ENCODE measurements at places on chromosomes 2 and 18. TPM values are rescaled to one million over a fixed set of nuclear protein-coding genes. Genes with fewer than 3 reads are reported as not detected.
A peak's percentile ranks its signal among the peaks of the same experiment; 100 is the strongest.

DNA sequence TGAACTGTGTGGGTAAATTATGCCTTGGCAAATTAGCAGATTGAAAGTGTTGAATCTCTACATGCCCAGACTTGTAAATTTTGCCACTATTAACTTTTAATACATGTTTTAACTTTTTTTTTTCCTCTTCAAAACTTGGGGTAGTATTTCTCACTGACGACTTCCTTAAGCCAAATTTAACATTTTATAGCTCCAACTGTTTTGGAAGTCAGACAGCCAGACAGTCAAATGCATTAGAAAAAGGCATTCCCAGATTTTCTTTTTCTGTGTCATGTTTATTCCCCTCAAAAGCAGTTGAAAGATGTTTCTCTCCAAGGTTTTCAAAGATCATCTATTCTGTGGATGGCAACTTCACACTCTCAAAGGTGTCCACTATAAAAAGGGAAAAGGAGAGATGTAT, 226.8 kb upstream of the FN1 start:
- no peak overlapping the region for H3K4me3 ChIP-seq
- no peaks in the 10 kb centered on the region for H3K27me3 ChIP-seq
- no peak for DNase-seq
- H3K4me1 ChIP-seq = no peaks in the 10 kb centered on the region
- H3K27ac ChIP-seq = no peak overlapping the region
- no peaks in the 10 kb centered on the region for H3K36me3 ChIP-seq

- no peaks in the 10 kb centered on the region for H3K27me3 ChIP-seq
- no peaks in the 10 kb centered on the region for H3K36me3 ChIP-seq
- H3K4me3 ChIP-seq = peak overlapping the region; percentile 9
Measured at GRCh38 chr2:38527338-38528007, 75.3 kb downstream of the HNRNPLL start.

GRCh38 chr2:59568461-59568860, 985.0 kb downstream of the BCL11A start:
- no peaks in the 10 kb centered on the region for H3K4me1 ChIP-seq
- no peaks in the 10 kb centered on the region for H3K27me3 ChIP-seq
- no peak for DNase-seq

DNA sequence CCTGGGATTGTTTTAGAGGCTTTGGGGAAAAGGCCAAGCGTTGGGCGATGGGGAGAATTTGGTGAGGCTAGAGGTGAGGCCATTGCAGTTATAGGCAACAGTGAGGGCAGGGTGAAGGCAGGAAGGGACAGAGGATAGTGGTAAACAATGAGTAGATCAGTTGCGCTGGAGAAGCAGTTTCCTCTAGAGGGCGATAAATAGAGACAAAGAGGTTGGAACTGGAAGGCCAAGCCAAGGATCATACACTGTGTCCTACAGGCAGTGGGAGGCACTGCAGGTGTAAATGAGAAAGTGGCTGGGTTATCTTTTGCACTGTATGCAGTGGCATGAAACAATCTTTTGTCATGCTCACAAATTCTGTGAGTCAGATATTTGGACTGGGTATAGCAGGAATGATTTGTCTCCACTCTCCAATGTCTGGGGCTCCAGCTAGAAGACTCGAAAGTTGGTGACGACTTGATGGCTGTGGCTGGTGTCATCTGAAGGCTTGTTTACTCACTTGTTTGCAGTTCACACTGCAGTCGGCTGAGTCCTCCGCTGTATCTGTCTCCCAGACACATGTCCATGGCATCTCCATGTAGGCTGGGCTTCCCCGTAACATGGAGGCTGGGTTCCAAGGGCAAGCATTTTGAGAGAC, 82.1 kb downstream of the TNP1 start:
- H3K27ac ChIP-seq = no peak overlapping the region
- no peaks in the 10 kb centered on the region for H3K27me3 ChIP-seq
- H3K36me3 ChIP-seq = no peaks in the 10 kb centered on the region
- H3K4me3 ChIP-seq = no peak overlapping the region
- peak; percentile 58 for DNase-seq
- H3K4me1 ChIP-seq = no peaks in the 10 kb centered on the region

GRCh38 chr2:149686136-149687051, 98.8 kb upstream of the MMADHC start:
- no peak for DNase-seq
- no peaks in the 10 kb centered on the region for H3K4me1 ChIP-seq
- H3K36me3 ChIP-seq = no peaks in the 10 kb centered on the region
- no peak overlapping the region for H3K4me3 ChIP-seq
- H3K27ac ChIP-seq = no peak overlapping the region
- H3K27me3 ChIP-seq = no peaks in the 10 kb centered on the region

- peak overlapping the region; percentile 58 for H3K27ac ChIP-seq
- peak overlapping the region; percentile 86 for H3K4me3 ChIP-seq
- peaks cover 21% of the 10 kb centered on the region for H3K4me1 ChIP-seq
- DNase-seq = no peak
Measured at GRCh38 chr2:70766357-70767078, 1.5 kb downstream of the ADD2 start.

GRCh38 chr2:207409517-207409916, 120.2 kb upstream of the CREB1 start:
- no peak for DNase-seq
- H3K4me3 ChIP-seq = no peak overlapping the region
- H3K27me3 ChIP-seq = no peaks in the 10 kb centered on the region
- no peak overlapping the region for H3K27ac ChIP-seq
- H3K36me3 ChIP-seq = no peaks in the 10 kb centered on the region

GRCh38 chr18:62999392-62999791, 284.1 kb downstream of the PHLPP1 start:
- H3K4me3 ChIP-seq = no peak overlapping the region
- H3K36me3 ChIP-seq = no peaks in the 10 kb centered on the region
- no peak for DNase-seq
- H3K27me3 ChIP-seq = no peaks in the 10 kb centered on the region
- H3K4me1 ChIP-seq = no peaks in the 10 kb centered on the region

GRCh38 chr2:7027411-7027810, 110.2 kb downstream of the RNF144A start:
- H3K36me3 ChIP-seq = no peaks in the 10 kb centered on the region
- no peak overlapping the region for H3K4me3 ChIP-seq
- DNase-seq = no peak
- H3K4me1 ChIP-seq = no peaks in the 10 kb centered on the region
- H3K27me3 ChIP-seq = no peaks in the 10 kb centered on the region

DNA sequence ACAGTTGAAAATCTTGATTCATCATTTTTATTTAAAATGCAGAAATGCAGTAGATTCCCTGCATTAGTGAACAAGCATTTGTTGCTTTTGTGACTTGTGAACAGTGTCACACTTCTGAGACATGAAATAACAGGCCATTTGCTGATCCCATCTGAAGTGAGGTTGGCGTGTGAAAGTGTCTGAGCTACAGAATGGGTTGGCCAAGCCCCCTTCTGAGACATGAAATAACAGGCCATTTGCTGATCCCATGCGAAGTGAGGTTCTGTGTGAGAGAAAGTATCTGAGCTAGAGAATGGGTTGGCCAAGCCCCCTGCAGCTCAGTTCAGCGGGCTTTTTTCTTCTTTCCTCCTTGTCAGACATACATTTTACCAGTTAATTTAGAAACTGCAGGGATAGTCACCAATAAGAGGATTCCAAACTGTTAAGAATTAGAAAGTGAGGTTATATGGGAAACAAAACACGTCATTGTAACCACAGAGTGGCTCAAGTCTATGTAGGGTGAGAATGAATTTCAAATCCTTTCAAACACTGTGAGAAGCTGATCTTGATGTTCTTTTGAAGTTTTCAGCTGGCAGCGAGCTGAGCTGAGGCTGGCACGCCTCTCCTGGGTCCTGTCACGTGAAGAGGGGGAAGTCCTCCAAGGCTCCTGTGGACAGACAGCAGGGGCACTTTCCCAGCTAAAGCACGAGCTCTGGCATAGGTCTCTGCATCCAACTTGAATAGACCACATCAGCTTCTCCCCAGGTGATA, 339.2 kb upstream of the SALL3 start:
- DNase-seq = no peak
- no peaks in the 10 kb centered on the region for H3K36me3 ChIP-seq
- H3K27ac ChIP-seq = no peak overlapping the region
- H3K4me1 ChIP-seq = no peaks in the 10 kb centered on the region
- no peak overlapping the region for H3K4me3 ChIP-seq

GRCh38 chr2:173187941-173188788, 112.5 kb downstream of the MAP3K20 start:
- DNase-seq = no peak
- H3K27ac ChIP-seq = no peak overlapping the region
- no peak overlapping the region for H3K4me3 ChIP-seq
- no peaks in the 10 kb centered on the region for H3K36me3 ChIP-seq

- no peak overlapping the region for H3K27ac ChIP-seq
- no peak for DNase-seq
- no peak overlapping the region for H3K4me3 ChIP-seq
- H3K27me3 ChIP-seq = peaks cover 5% of the 10 kb centered on the region
- no peaks in the 10 kb centered on the region for H3K36me3 ChIP-seq
Measured at GRCh38 chr18:9701609-9702349, 6.3 kb upstream of the RAB31 start.

- no peaks in the 10 kb centered on the region for H3K4me1 ChIP-seq
- no peaks in the 10 kb centered on the region for H3K27me3 ChIP-seq
- no peaks in the 10 kb centered on the region for H3K36me3 ChIP-seq
- H3K4me3 ChIP-seq = no peak overlapping the region
- no peak for DNase-seq
Measured at GRCh38 chr18:77343846-77344510, 94.3 kb downstream of the GALR1 start.

DNA sequence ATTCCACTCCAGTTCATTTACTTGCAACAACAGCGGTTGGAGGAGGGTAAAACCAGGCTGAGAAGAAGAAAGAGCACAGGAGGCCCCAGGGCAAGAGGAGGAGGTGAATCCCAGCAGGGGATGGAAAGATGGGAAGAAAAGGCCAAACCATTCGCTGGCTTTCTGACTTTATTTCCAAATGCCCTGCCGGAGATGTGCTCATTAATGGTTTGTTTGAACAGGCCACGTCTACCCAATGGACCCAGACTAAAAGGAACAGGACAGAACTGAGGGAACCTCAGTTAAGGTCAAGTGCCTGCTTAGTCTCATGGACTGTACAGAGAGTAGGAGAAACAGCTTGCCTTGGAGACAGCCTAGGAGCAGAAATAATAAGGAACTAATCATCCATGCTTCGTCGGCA, 121.6 kb upstream of the NDUFV2 start:
- DNase-seq = no peak
- no peaks in the 10 kb centered on the region for H3K36me3 ChIP-seq
- H3K27me3 ChIP-seq = no peaks in the 10 kb centered on the region
- H3K4me3 ChIP-seq = no peak overlapping the region
- H3K4me1 ChIP-seq = peaks cover 14% of the 10 kb centered on the region

DNA sequence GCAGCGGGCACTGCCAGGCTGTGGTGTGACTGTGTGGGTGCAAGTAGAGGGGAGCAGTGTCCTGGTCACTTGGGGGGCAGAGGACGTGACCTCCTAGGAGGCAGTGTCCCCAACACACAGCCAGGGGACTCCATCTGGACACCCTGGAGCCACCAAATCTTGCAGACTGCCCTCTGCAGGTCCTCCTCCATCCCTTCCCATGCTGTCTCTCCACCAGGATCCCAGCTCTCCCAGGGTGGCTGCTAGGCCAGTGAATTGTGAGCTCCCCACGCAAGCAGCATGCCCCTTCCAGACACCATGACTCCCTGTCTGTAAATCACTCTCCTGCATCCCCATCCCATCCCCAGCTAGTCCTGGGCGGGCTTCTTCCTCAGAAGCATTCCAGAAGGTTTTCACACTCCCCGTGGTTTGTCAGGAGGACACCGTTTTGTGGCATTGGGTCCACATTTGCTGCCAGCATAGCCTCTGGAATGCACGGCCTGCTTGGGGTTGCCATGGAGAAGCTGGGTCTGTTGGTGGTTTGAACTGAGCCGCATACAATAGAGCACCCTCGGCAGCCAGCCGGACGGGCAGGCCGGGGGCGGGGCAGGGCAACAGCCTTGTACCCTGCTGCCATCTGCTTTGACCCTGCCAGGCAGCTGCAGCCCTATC, 210.7 kb downstream of the KLHL29 start:
- H3K27me3 ChIP-seq = no peaks in the 10 kb centered on the region
- H3K27ac ChIP-seq = no peak overlapping the region
- no peak for DNase-seq

DNA sequence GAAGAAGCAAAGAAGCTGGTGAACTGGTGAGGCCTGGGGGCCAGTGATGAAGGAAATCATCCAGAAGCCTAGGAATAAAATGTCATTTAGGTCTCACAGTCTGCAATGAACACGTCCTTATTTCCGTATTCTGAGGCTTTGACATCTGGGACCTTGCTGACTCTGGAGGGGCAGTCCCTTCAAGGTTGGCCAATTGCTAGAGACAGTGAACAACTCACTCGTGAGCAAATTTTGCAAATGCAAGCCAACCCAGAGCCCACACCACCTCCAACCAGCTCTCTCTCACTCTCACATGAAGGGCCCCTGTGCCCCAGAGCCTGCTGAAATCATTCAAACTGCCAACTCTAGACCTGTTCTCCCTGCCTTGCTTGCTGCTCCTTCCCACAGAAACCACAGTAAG, 279.1 kb upstream of the LYPD1 start:
- no peak for DNase-seq
- H3K27ac ChIP-seq = no peak overlapping the region
- H3K4me3 ChIP-seq = no peak overlapping the region
- no peaks in the 10 kb centered on the region for H3K36me3 ChIP-seq

DNA sequence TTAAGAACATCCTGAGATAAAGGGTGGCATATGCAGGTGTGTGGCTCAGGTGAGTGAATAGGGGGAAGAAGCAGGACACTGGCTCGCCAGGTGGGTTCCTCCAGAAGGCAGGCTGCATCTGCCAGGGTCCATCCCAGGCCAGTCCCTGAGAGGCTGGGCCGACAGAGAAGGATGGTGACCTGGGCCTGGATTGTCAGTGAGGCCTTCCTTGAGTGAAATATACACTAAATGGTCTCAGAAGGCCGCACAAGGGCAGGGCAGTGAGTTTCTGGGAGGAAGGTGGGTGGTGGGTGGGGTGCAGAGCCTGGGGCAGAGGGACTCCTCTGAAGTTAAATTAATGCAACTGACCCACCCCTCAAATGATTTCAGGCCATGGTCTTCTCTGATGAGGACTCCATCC, 182.1 kb downstream of the ANKRD30B start:
- H3K36me3 ChIP-seq = no peaks in the 10 kb centered on the region
- no peak overlapping the region for H3K27ac ChIP-seq
- no peak overlapping the region for H3K4me3 ChIP-seq

The CRYBA2 gene
- not detected for total RNA-seq

The KCNJ13 gene
- not detected for total RNA-seq

The CYS1 gene
- 0.13 TPM for total RNA-seq

The COL6A3 gene
- total RNA-seq = 3.4 TPM

The GREB1L gene
- 0.31 TPM for total RNA-seq

The LIPG gene
- 11.8 TPM for total RNA-seq

The MTERF4 gene
- total RNA-seq = 25.9 TPM

The RPRM gene
- total RNA-seq = 16.2 TPM

The INPP5D gene
- 7.1 TPM for total RNA-seq

The ANKRD29 gene
- 7.3 TPM for total RNA-seq

The LIMS4 gene
- 1.4 TPM for total RNA-seq

The CTIF gene
- 17.8 TPM for total RNA-seq

The TEX261 gene
- total RNA-seq = 24.3 TPM

The FER1L5 gene
- total RNA-seq = 0.69 TPM

The CPO gene
- total RNA-seq = 1.9 TPM

The BOK gene
- 33.7 TPM for total RNA-seq

Measured in H1 (cell line).